Activated CD4-positive, alpha-beta T cell treated with anti-CD3 and anti-CD28 coated beads for 36 hours (primary cell): ENCODE measurements at places on chromosomes 16 and 17. TPM values are rescaled to one million over a fixed set of nuclear protein-coding genes. Genes with fewer than 3 reads are reported as not detected.

The SOST gene
- total RNA-seq: not detected

The CMTM3 gene
- total RNA-seq: 59.7 TPM

GRCh38 chr17:32819035-32819434 lies 57.9 kb downstream of the MYO1D start:
- H3K36me3 ChIP-seq: peaks cover 2% of the 10 kb centered on the region
- peaks cover 2% of the 10 kb centered on the region for H3K4me1 ChIP-seq
- DNase-seq: no peak
- H3K27ac ChIP-seq: no peak overlapping the region

DNA sequence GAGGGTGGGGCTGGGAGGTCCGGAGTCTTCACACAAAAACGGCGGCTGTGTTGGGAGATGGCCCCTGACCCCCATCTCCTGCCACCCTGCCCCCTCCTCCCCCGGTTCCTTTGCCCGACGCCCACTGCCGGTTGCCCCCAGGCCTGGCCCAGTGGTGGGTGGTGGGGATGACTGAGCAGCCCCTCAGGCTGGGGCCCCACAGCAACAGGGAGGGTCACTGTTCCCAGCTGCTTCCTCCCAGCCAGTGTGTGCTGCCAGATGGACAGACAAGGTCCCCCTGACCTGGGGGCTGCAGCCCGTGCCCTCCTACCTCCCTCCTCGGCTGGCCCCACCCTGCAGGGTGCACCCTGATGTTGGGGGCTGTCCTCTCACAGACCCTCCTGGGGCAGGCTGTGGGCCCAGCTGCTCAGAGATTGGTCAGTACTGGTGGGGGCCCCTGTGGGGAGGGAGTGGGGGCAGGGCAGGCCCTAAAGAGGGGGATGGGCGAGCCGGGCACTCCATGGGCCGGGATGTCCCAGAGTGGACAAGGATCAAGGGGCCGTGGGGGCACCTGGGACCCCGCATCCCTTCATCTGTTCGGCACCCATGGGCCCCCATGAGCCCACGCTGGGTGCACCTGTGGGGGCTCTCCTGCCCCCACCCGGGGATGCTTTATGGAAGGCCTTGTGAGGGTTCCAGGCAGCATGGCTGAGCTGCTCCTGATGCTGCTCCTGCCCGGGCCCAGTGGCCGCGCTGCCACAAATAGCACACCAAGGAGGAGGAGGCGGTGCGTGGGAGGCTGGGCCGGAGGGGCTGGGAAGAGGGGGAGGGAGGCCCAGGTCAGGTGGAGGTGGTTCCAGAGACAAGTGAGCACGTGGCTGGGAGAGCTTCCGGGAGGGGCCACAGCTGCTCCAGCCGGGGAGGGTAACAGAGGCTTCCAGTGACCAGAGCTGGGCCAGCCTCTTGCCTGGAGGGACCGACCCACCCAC lies 5.1 kb downstream of the C1QTNF8 start:
- no peak overlapping the region for H3K4me3 ChIP-seq
- no peak overlapping the region for H3K27ac ChIP-seq
- H3K4me1 ChIP-seq: no peaks in the 10 kb centered on the region
- no peak for DNase-seq
- no peaks in the 10 kb centered on the region for H3K36me3 ChIP-seq

The CAVIN1 gene
- 4.4 TPM for total RNA-seq

GRCh38 chr17:30041551-30041950 lies 75.1 kb upstream of the NSRP1 start:
- peaks cover 10% of the 10 kb centered on the region for H3K27me3 ChIP-seq
- no peak overlapping the region for H3K27ac ChIP-seq
- no peak overlapping the region for H3K4me3 ChIP-seq
- H3K4me1 ChIP-seq: no peaks in the 10 kb centered on the region
- peaks cover 2% of the 10 kb centered on the region for H3K36me3 ChIP-seq

The DDX5 gene
- total RNA-seq: 575 TPM

DNA sequence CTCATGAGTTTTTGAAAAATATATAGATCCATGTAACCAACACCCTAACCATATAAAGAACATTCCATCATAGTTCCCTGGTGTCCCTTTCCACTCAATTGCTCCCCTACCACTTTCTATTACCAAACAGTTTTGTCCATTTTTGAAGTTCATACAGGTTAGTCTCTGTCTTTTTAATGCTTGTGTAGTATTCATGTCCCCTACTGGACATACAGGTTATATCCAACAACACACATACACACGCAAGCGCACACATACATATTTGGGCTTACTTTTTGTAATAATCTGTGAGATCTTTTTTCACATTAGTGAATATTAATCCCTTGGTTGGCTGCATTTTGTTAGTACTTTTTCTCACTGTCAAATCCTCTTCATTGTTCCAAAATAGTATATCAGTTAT lies 6.4 kb downstream of the CRYBA1 start:
- H3K4me1 ChIP-seq: peaks cover 18% of the 10 kb centered on the region
- peaks cover 9% of the 10 kb centered on the region for H3K36me3 ChIP-seq
- H3K4me3 ChIP-seq: no peak overlapping the region
- no peak overlapping the region for H3K27ac ChIP-seq

GRCh38 chr17:49422714-49423113 lies 8.0 kb upstream of the PHB1 start:
- peaks cover 9% of the 10 kb centered on the region for H3K27me3 ChIP-seq
- H3K4me3 ChIP-seq: no peak overlapping the region
- no peak for DNase-seq

GRCh38 chr17:22277595-22277994 lies 585.3 kb downstream of the KCNJ18 start:
- no peak overlapping the region for H3K4me3 ChIP-seq
- no peak overlapping the region for H3K27ac ChIP-seq
- DNase-seq: no peak
- H3K36me3 ChIP-seq: no peaks in the 10 kb centered on the region

- DNase-seq: no peak
- peaks cover 12% of the 10 kb centered on the region for H3K36me3 ChIP-seq
- peaks cover 40% of the 10 kb centered on the region for H3K4me1 ChIP-seq
- no peak overlapping the region for H3K4me3 ChIP-seq
- H3K27me3 ChIP-seq: no peaks in the 10 kb centered on the region
These were observed 153.8 kb downstream of the MSI2 start for GRCh38 chr17:57410169-57410568.

- no peaks in the 10 kb centered on the region for H3K4me1 ChIP-seq
- H3K27ac ChIP-seq: no peak overlapping the region
- no peaks in the 10 kb centered on the region for H3K27me3 ChIP-seq
- H3K36me3 ChIP-seq: no peaks in the 10 kb centered on the region
These were observed 13.2 kb upstream of the AATK start for GRCh38 chr17:81179220-81179619.

- no peak for DNase-seq
- H3K4me1 ChIP-seq: peaks cover 7% of the 10 kb centered on the region
- no peaks in the 10 kb centered on the region for H3K36me3 ChIP-seq
- H3K27ac ChIP-seq: no peak overlapping the region
- no peak overlapping the region for H3K4me3 ChIP-seq
These were observed 80.3 kb downstream of the ARHGAP23 start for GRCh38 chr17:38508570-38508950.

DNA sequence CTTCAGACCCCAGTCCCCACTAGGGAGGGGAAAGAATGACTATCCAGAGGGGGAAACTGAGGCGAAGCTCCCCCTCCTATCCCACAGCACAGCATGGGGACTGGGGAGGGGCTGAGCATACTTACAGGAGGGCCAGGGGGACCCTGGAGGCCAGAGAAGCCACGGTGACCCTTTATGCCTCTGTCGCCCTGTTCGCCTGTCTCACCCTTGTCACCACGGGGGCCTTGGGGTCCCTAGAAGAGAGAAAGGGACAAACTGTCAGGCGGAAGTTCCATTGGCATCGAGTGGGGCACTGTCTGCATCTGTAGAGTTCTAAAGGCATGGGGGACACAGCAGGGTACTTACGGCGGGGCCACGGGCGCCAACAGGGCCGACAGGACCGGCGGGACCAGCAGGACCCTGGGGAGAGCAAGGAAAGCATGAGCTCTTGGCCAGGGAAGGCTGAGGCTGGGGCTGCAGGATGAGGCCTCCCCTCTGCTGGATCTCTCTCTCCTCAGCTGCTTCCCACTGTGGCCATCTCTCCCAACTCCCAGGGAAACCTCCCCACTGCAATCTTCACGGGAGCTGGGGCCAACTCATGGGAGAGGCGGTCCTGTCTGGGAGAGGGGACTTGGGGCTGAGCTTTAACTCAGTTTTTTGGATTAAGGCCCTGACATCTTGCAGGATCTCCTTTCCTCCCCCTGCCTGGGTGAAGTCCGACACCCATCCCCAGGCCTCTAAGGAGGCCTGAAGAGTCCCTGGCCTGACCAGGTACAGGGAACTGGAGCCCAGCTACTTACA lies 13.5 kb downstream of the COL1A1 start:
- no peaks in the 10 kb centered on the region for H3K27me3 ChIP-seq
- H3K27ac ChIP-seq: no peak overlapping the region
- H3K4me1 ChIP-seq: peaks cover 10% of the 10 kb centered on the region
- H3K4me3 ChIP-seq: no peak overlapping the region
- DNase-seq: no peak

The KRTAP2-2 gene
- not detected for total RNA-seq

DNA sequence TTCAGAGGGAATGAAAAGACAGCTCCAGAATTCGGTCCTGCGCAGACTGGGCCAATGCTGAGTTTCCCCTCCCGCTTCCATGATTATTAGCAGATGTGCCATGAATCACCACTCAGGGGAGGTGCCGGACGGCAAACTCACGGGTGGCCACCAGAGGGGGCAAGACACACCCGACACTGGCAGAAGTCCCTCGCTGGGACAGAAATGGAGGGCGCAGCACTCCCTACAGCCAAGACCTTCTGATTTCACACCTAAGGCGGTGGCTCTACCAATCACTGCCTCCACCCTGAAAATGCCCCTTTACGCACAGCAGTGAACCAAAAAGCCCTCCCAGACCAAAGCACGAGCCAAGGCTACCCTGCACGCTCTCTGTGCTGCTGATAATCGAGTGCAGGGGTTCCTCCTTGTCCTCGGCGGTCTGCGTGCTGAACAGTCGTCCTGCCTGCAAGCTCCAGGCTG lies 26.8 kb downstream of the TRAP1 start:
- H3K4me3 ChIP-seq: no peak overlapping the region
- peaks cover 47% of the 10 kb centered on the region for H3K36me3 ChIP-seq
- peak; percentile 90 for DNase-seq
- no peaks in the 10 kb centered on the region for H3K27me3 ChIP-seq
- H3K4me1 ChIP-seq: peaks cover 7% of the 10 kb centered on the region

- no peaks in the 10 kb centered on the region for H3K27me3 ChIP-seq
- no peaks in the 10 kb centered on the region for H3K36me3 ChIP-seq
- H3K27ac ChIP-seq: peak overlapping the region; percentile 48
- no peak for DNase-seq
These were observed 409 bp downstream of the ACSF2 start for GRCh38 chr17:50426472-50426782.

The TEDC2 gene
- total RNA-seq: 23.1 TPM

DNA sequence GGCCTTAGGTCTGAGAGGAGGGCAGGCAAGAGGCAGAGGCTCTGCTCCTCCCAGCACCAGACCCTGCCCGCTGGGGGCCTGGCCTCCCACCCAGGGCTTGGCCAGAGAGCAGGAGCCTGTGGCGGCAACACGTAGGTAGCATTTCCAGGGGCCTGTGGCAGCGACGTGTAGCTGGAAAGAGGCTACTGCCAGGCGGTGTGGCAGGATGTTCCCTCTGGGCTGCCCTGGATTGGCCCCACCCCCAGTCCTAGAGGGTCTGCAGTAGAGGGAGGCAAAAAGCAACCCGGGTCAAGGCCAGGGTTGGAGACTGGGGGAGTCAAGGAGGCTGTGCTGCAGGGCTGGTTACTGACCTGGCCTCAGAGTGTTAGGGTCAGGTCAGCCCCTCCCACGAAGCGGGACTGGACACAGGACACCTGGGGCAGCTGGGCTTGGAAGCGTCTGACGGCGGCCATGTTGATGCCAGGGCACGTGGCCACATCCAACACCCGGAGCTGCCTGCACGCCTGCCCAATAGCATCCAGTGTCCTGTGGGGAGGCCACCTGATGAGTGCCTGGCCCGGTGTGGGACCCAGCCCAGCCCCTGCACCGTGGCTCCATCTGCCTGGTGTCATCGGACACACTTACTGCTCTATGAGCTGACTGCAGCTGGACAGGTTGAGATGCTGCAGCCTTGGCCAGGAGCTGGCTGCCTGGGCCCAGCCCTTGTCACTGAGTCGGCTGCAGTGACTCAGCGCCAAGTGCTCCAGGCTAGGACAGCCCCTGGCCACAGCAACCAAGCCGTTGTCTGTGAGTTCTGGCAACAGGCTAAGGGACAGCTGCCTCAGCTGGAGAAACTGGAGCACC lies 8.5 kb downstream of the ELMO3 start:
- DNase-seq: no peak
- H3K27me3 ChIP-seq: no peaks in the 10 kb centered on the region
- no peak overlapping the region for H3K4me3 ChIP-seq
- H3K4me1 ChIP-seq: no peaks in the 10 kb centered on the region
- peaks cover 8% of the 10 kb centered on the region for H3K36me3 ChIP-seq
- no peak overlapping the region for H3K27ac ChIP-seq
